ENCODE measurements at places on chromosomes 11 and 22.

DNA sequence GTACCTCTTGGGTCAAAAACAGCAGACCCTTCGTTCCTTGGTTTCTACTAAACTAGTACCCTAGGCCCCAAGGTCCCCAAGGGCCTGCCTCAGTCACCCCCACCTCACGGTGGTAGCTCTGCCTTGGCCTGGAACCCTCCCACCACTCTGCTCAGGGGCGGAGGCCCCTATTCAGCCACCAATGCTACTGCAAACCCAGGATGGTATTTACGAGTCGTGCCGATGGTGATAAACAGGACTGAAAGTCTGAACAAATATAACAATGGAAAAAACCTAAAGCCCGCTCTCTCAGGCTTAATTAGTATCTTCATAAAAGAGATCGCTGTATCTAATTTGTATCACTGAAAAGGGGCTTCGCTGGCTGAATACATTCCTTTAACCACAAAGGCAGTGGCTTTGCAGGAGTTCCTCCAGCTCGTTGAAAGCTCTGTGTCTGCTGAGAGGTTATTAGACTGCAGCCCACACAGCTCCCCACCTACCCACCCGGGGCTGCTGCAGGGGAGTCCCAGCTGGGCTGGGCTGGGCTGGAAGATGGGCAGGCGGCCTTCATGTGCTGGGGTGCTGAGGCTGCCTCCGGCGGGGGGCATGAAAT is 15.2 kb downstream of the SHISAL1 start:
- DNase-seq = no peak

DNA sequence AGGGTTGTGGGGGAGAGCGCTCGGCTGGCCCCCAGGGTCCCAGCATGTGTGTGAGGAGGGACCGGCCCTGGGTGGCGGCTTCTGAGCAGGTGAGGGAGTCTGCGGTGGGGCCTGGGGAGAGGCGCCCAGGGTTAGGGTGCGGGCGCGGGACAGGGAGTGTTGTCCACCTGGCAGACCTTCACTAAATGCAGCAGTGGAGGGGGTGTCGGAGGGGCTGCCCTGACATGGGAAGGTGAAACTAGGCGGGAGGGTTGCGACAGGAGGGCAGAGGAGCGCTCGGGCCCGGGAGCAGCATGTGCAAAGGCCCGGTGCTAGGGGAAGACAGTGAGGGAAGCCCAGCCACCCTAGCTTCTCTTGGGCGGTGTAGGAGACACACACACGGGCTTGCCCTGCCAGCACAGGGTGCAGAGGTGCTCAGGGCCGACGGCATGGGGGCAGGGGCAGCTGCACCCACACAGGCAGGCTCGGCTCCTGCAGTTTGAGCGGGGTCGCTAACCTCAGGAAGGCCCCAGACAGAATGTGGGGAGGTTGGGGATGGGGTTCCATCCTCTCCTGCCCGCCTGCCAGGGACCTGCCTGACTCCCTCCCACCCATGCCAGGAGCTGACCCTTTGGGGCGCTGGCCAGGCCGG is 22.2 kb downstream of the OTUB1 start:
- DNase-seq = no peak

GRCh38 chr22:41857155-41857859 is 24.4 kb downstream of the SREBF2 start:
- DNase-seq = no peak

- DNase-seq = no peak
Measured at GRCh38 chr11:30392221-30392784, 69.4 kb downstream of the ARL14EP start.

- DNase-seq = no peak
Measured at GRCh38 chr22:48333323-48333763, 1494.3 kb downstream of the BRD1 start.

- no peak for DNase-seq
Measured at GRCh38 chr11:124961972-124962609, 8.1 kb downstream of the CCDC15 start.

- DNase-seq = no peak
Measured at GRCh38 chr11:102220728-102221467, 96.4 kb upstream of the BIRC3 start.

DNA sequence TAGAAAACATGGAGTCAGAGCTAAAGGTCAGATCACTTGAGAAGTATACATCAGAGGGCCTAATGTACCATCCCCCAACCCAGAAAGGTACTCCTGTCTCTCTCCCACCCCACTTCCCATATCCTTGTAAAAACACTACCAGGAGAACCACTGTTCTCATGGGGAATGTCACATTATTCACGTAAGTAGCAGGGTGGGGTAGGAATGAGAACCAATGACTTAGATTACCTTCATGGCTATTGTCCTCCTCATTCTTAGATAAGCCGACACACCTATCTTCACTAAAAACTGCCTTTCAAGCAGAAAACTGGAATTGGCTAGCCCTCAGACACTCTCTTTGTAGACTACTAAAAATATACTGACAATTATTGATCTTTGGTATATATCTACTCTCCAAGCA is 63.6 kb downstream of the CEP57 start:
- DNase-seq = no peak

DNA sequence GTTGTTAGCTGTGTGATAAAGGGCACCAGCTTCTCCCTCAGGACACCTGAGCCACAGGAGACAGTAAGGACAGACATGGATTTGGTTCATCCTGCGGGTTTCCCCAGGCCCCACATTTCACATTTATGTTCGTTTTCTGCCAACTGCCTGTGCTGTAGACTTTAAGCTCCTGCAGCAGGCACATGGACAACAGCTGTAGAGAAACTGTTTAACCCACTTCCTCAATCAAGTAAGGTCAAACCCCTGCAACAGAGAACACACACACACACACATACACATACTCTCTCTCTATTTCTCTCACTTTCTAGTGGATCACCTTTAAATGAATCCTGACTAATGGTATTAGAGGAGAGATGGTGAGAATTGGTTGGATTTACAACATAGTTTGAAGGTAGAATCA is 90.7 kb downstream of the C11orf87 start:
- DNase-seq = no peak

- DNase-seq = no peak
Measured at GRCh38 chr11:96230686-96231085, 112.3 kb downstream of the MAML2 start.

- DNase-seq = no peak
Measured at GRCh38 chr11:115430345-115430744, 73.9 kb downstream of the CADM1 start.

Measured in stimulated activated CD8-positive, alpha-beta memory T cell treated with anti-CD3 and anti-CD28 coated beads, Interleukin-7, amount 100 ng/mL, for 1 hour (primary cell).